ENCODE measurements at places on chromosomes 3 and 15.

GRCh38 chr3:53581671-53582070 lies 87.3 kb downstream of the CACNA1D start:
- no peak for DNase-seq

DNA sequence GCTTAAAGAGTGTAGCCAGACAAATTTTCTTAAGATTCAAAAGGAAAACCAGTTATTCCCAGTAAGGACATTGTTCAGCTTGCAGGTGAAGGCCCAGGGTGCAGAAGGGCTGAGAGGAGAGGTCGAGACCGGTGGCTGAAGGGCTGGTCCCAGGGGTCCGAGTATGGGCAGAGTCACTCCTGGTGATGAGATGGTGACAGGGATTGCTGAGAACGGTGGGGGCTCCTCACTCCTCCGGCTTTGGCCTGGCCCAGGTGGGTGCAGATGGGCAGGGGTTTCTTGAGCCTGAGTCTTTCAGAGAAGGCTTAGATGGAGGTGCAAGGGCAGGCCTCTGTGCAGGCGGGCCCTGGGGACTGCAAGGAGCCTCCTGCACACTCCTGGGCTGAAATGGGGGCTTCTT lies 56.2 kb downstream of the ZNF445 start:
- DNase-seq: no peak

DNA sequence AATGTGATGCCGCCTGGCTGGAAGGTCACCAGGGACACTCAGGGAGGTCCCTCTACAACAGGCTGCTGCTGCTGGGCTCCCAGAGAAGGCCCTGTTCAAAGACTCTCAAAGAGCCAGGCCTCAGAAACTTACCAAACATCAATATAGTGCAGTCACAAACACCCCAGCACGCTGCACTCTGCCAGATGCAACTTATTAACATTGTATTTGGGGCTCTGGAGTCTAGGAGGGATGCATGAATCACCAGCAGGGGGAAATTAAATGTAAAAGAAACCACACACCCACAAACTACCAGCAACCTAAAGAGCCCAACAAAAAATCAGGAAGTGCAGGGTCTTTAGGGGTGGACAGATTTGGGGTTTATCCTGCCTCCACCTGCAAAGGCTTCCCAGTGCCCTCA lies 74.6 kb upstream of the SPATA12 start:
- DNase-seq: no peak

DNA sequence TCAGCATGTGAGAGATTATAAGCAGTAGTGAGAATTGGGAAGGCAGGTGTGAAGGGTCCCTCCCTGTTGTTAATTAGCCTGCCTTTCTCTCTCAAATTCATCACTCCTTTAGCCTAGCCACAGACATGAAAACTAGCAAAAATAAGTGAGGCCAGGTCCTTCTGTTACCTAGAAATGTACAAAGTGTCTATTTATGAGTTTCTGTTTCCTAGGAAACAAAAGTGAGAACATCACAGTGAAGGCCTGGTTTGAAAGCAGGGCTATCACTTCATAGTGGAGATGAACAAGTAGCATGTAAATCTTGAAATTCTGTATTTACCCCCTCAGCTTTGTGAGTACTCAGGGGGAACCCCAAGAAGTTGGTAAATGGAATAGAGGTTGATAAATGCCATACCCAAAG lies 78.2 kb upstream of the UMPS start:
- no peak for DNase-seq

- no peak for DNase-seq
Measured at GRCh38 chr3:130990282-130990681, 36.3 kb downstream of the ASTE1 start.

DNA sequence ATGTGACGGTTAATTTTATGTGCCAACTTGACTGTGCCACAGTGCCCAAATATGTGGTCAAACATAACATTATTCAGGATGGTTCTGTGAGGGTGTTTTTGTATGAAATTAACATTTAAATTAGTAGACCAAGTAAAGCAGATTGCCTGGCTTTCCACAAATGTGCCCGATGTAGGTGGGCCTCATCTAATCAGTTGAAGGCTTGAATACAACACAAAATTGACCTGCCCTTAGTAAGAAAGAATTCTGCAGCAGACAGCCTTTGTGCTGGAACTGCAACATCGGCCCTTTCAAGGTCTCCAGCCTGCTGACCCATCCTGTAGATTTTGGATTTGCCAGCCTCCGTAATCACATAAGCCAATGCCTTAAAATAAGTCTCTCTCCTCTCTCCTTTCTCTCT lies 215.9 kb downstream of the MEX3B start:
- DNase-seq: no peak

- DNase-seq: no peak
Measured at GRCh38 chr3:48983096-48983495, 6.9 kb upstream of the P4HTM start.

DNA sequence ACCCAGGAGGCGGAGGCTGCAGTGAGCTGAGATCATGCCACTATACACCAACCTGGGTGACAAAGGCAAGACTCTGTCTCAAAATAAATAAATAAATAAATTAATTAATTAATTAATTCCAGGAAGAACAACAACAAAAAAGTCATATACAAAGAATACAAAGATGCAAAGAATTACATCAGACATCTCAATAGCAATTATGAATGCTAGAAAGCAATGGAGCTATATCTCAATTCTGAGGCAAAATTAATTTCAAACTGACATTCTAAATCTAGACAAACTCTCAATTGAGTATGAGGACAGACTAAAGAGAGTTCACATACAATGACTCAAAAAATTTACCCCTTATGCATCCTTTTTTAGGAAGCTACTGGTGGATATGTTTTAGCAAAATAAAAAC lies 69.6 kb upstream of the CTNNB1 start:
- no peak for DNase-seq

- no peak for DNase-seq
Measured at GRCh38 chr3:125585595-125586223, 9.6 kb downstream of the OSBPL11 start.

- no peak for DNase-seq
Measured at GRCh38 chr3:170520996-170521395, 64.9 kb downstream of the SLC7A14 start.
